ENCODE measurements at places on chromosomes 4 and X. TPM values are rescaled to one million over a fixed set of nuclear protein-coding genes. Genes with fewer than 3 reads are reported as not detected.

GRCh38 chrX:153576961-153577360, 22.0 kb downstream of the CCNQ start:
- no peak for DNase-seq

SHROOM2 gene
- total RNA-seq: 19.2 TPM

NPY2R gene
- total RNA-seq: 12.6 TPM

OPRPN gene
- not detected for total RNA-seq

GRCh38 chrX:120281761-120282160, 29.5 kb downstream of the TMEM255A start:
- no peak for DNase-seq

RPS6KA3 gene
- total RNA-seq: 24.9 TPM

DNA sequence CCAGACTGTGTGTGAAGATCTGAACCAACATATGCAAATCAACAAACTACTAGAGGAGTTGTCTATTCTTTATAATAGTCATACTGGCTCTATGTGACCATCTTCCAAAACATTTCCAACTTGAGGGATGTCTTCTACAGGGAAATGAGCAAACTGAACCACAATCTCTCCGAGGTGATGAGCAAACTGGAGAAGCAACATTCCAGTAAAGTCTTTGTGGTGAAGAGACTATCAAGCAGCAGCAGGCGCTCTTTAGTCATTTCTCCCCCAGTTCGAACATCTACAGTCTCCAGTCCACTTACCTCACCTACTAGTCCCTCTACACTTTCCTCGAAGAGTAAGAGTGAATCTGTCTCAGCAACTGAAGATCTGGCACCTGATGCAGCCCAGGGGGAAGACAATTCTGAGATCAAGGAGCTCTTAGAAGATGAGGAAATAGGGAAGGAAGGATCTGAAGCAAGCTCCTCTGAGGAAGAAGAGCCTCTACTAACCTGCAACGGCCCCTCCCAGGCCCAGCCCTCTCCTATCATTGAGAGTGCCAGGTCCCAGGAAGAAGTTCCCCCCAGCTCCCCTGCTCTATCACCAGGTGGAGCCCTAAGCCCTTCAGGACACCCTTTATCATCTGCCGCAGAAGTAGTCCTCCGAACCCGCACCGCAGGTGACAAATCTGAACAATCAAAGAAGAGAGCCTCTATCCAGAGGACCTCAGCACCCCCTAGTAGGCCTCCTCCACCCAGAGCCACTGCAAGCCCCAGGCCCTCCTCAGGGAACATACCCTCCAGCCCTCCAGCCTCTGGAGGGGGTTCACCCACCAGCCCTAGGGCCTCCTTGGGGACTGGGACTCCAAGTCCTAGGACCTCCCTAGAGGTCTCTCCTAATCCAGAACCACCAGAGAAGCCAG, 98.1 kb downstream of the HNRNPD start:
- DNase-seq: no peak

NAA11 gene
- not detected for total RNA-seq

PDLIM3 gene
- total RNA-seq: 14.3 TPM

GRCh38 chr4:77193511-77194102, 36.6 kb downstream of the CCNG2 start:
- no peak for DNase-seq

DNA sequence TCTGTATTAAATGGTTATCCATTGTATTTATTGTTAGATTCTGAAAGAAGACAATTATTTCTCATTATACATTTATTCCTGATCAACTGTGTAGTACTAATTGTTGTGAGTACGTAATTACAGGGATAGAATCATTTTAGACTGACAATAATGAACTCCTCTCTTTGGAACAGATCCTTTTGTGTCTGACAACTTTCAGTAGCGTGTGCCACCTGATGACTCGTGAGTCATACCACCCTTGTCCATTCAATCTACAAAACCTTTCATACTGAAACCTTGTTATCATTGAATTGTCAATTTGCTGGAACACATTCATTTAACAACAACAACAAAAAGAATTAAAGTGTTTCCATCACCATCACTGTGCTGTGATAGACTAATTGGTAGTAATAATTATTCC, 602.7 kb upstream of the PCDH7 start:
- no peak for DNase-seq

DNA sequence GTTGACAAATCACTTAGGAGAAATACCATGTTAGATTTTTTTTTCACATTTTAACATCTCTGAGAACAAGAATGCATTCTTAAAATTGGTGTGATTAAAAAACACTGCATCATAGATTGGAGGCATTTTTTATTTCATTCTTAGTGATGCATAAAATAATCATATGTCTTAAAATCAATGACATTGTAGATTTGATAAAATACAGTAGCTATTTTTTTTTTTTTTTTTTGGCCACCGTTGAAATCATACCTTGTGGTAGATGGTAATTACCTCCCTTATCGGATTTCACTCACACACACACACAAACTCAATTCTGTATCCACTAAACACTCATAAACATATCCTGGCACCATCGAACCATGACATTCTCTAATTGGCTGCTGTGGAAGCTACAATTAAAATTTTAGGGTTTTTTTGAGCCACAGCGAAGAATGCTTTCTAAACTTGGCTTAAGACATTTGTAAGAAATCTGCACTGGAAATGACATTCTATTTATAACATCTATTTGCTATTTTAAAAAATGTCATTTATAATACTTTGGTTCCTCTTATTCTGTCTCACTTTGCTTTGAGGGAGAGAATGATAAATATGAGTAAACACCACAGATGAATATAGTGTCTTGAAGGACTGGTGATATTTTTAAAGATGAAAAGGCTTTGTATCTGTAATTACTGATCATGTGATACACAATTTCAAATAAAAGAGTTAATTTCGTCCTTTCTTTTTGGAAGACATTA, 60.1 kb downstream of the CCSER1 start:
- DNase-seq: no peak

GRCh38 chrX:10085223-10085622, 71.6 kb upstream of the CLCN4 start:
- DNase-seq: no peak

- no peak for DNase-seq
Measured at GRCh38 chr4:176579226-176579625, 213.5 kb downstream of the VEGFC start.

DNA sequence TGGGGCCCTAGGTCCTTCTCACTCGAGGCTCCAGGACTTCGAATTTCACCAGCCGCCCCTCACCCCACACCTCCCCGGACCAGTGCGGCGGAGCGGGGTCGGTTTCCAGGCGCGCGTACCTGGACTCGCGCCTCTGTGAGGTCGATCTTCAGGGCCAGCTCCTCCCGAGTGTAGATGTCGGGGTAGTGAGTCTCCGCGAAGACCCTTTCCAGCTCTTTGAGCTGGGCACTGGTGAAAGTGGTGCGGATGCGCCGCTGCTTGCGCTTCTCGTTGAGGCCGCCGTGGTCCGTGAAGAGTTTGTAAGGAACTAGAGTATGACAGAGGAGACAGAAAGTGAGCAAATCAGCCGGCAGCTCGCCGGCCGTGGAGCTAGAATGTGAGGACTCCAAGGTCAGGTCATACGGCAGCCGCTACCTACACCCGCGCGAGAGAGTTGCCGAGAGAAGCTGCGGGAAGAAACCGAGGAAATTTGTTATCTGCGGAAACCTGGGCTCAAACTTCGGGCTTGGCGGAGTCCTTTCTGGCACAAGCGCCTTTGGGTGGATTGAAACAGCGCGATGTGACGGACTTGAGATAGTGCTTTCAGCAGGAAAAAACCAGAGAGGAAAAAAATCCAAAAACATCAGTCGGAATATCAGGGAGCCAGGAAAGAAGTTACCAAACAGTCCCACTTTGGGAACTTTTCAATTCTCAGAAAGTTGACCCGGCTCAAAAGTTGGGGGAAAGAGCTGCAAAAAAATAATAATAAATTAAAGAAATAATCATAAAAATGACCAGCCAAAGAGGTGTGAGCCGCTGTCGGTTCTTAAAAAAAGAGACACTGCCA, 1.1 kb downstream of the PHOX2B start:
- no peak for DNase-seq

ARMCX2 gene
- total RNA-seq: 57.1 TPM

LONRF3 gene
- 1.6 TPM for total RNA-seq

- DNase-seq: no peak
Measured at GRCh38 chr4:34372815-34373214, 1871.5 kb downstream of the ARAP2 start.

- DNase-seq: no peak
Measured at GRCh38 chr4:123046096-123046495, 123.7 kb upstream of the NUDT6 start.

UTP3 gene
- 16.3 TPM for total RNA-seq

DNA sequence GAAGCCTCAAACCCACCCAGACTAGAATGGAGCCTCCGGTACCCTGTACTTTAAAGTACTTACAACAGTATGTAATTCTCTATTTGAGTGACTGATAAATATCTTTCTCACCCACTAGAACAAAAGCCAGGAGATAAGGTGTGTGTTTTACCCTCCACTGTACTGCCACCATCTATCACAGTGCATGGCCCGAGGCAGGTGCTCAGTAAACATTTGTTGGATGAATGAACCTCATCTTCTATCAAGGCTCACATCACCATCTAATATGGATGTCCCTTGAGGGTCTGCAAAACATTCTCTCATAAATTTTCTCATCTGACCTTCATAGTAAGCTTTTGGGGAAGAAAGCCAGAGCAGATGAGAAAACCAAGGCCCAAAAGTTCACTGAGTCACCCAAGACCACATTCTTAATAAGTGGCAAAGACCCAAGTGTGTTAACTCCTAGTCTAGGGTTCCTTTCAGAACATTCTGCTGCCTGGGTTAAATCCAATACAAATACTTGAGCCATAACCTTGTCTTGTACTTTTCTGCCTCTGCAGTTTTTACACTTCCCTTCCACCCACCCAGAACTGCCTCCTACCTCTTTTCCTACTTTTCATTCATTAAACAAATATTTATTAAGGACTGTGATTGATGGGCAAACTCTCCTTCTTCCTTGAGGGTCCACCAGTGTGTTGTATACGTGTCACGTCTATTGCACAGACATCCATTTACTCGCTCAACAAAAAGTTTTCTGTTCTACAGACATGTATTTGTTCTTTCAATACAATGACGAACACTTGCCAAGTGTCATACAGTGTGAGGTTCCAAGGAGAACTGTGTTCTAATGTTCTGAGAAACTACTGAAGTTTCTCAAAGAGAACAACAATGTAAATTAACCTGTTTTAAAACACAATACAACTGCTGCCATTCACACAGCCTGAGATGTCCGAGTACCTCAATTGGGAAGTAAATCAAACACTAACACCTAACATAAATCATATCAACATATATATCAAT, 35.7 kb downstream of the APBB2 start:
- no peak for DNase-seq

XPNPEP2 gene
- total RNA-seq: under 0.01 TPM

GRCh38 chr4:147616849-147617172, 386 bp upstream of the TMEM184C start:
- no peak for DNase-seq

DNA sequence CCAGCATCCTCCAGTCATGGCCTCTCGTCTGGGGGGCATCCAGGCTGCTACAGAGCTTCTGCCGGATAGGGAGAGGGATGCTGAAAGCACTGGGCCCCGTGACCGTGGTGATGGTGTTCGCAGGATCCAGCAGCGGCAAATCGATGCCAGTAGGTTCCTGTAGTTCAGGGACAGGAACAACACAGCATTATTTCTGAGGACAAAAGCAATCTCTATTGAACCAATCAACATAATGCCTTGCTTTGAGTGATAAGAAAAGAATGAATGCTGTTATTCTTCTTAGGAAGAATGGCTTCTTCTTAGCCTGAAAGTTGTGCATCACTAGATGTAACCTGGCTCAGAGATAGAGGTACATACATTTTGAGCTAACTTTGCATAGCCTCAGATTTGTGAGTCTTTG, 378.6 kb downstream of the UNC5C start:
- no peak for DNase-seq

- no peak for DNase-seq
Measured at GRCh38 chrX:46325312-46325877, 219.8 kb downstream of the ZNF674 start.
